ENCODE measurements at places on chromosomes 5 and 9. TPM values are rescaled to one million over a fixed set of nuclear protein-coding genes. Genes with fewer than 3 reads are reported as not detected.

Gene SLCO4C1
- 0.21 TPM for total RNA-seq

Gene CDH9
- not detected for total RNA-seq

Gene TMEFF1
- 0.21 TPM for total RNA-seq

Gene PCSK1
- not detected for total RNA-seq

Gene PCDHB11
- 0.43 TPM for total RNA-seq
